Activated naive CD4-positive, alpha-beta T cell (primary cell): ENCODE measurements at places on chromosomes 16 and 17.
A peak's percentile ranks its signal among the peaks of the same experiment; 100 is the strongest.

DNA sequence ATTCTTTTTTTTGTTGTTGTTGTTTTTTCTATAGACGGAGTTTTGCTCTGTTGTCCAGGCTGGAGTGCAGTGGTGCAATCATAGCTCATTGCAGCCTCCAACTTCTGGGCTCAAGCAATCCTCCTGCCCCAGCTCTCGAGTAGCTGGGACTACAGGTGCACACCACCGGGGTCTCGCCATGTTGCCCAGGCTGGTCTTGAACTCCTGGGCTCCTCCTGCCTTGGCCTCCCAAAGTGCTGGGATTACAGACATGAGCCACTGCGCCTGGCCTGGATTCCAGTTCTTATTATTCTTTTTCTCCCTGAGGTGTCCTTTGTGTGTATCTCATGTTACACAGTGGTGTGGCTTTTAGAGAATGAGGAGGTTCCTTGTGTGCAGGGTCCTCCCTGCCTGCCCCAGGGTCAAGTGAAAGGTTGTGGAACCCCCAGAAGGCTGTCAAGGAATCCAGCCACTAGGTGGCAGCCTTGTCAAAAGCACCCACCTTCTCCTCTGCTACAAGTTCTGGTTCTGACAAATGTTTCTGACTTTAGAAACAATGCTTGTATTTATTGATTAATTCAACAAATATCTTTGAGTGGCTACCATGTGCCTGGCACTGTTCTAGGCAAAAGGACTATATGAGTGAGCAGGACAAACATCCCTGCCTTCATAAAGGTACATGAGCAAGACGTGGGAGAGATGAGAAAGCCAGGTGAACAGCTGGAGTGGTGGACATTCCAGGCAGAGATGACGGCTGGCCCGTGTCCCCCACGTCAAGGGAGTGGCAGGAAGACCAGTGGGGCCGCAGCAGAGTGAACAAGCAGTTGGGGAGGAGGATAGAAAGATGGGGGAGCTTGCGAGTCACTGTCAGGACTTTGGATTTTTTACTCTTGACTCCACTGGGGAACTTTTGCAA is 112.4 kb downstream of the SPECC1 start:
- DNase-seq = peak; percentile 55

- DNase-seq = no peak
Observed at GRCh38 chr16:51716195-51716594, 565.1 kb upstream of the SALL1 start.

DNA sequence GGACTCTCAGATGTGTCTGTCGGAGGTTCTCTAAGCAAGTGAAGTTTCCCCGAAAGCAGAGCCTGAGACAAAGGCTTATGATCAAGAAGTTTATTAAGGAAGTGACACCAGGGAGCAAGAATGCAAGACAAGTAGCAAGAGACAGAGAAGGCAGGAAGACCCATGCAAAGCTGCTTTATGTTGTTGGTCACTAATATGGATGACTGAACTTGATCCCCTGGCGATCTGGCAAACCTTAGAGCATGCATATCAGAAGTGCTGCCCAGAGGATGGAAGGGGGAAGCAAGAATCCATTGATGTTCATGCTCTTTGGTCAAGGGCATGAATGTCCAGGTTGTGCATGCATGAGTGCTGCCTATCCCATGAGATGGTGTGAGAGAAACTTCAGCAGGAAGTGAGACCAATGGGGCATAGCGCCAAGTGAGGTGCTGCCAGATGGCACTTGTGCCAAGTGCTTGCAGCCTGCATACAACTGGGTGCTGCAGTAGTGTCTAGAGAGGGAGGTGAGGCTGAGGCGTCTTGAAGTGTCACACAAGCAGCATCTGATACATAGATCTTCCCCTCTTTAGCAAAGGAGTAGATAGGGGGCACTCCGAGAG is 176.5 kb downstream of the SALL1 start:
- no peak for DNase-seq

GRCh38 chr16:75644240-75645012 is 3.0 kb downstream of the KARS1 start:
- DNase-seq = no peak

- DNase-seq = no peak
Observed at GRCh38 chr16:31508706-31509195, 560 bp upstream of the RUSF1 start.

DNA sequence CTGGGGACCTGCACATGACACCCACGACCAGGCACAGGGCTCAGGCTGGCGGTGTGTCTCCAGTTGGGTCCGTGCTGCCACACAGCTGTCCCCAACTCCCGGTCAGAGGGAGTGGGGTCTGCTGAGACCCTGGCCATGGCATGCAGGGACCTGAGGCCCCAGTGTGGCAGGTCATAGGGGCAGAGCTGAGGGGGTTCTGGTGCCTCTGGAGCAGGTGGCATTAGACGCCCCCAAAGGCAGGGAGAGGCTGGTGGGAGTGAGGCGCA is 4.2 kb downstream of the NUBP2 start:
- DNase-seq = no peak

- DNase-seq = no peak
Observed at GRCh38 chr16:82638095-82638798, 11.5 kb downstream of the CDH13 start.

GRCh38 chr17:59026176-59026939 is 80.3 kb downstream of the TRIM37 start:
- DNase-seq = no peak

- DNase-seq = no peak
Observed at GRCh38 chr17:56983366-56983765, 5.4 kb downstream of the SCPEP1 start.

DNA sequence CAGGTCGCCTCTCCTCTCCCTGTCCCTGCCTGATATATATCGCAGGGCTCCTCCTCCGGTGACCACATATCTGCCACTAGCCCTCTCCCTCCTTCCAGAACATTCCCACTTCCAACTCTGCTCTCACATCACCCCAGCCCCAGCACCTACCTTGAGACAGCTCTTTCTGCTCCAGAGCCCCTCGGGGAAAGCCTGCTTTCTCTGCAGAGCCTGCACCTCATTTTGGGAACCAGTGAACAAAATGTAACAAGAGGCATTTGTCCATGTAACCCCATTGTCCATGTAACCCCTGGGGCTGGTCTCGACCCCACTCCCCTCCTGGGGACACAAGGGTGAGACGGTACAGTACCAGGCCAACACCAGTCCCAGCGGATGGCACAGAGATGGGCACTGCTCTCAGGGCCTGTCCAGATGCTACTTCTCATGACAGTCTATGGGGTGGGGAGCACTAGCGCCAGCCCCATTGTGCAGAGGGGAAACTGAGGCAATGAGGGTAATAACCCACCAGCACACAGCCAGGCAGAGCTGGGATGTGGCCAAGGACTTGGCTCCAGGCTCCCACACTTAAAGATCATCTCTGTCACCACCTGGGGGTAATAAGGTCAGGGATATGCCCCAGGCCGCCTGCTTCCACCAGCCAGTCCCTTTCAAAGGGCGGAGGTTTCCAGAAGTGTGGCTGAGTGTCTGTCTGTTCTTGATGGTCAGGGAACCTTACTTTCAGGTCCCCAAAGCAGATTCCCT is 42.9 kb downstream of the TBC1D16 start:
- DNase-seq = no peak

- DNase-seq = no peak
Observed at GRCh38 chr16:17632667-17633066, 161.9 kb upstream of the XYLT1 start.

- DNase-seq = peak; percentile 38
Observed at GRCh38 chr16:57530104-57530521, 6.3 kb downstream of the CCDC102A start.

GRCh38 chr17:35171834-35172233 is 22.4 kb downstream of the SLC35G3 start:
- no peak for DNase-seq

- no peak for DNase-seq
Observed at GRCh38 chr17:52710363-52710901, 551.9 kb upstream of the CA10 start.

GRCh38 chr17:75087558-75088453 is at the start of gene SLC16A5:
SLC16A5 (plus strand) TSS chr17:75087954; CDS start chr17:75093637, 5,683 bp downstream.
- peak; percentile 45 for DNase-seq

GRCh38 chr17:50122945-50123344 is 7.0 kb downstream of the SAMD14 start:
- no peak for DNase-seq

DNA sequence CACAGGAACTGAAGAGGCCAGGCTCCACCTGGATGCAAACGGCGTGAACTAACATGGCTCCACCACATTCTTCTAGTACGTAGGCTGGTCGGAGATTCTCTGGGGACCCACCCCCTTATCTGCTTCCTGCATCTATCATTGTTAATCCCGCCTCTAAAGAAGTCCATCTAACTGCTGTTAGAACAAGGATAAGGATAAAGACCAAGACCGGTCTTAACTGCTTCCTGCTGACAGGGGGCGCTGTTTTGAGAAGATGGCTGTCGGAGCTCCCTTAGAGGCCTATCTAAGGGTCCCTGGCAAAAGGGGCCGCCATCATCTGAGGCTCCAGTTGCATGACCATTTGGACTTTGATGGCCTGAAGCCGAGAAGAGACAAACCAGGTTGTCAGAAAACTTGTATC is 25.8 kb upstream of the TNFSF12 start:
- DNase-seq = peak; percentile 20

GRCh38 chr16:63749276-63749675 is 1372.6 kb downstream of the CDH11 start:
- DNase-seq = no peak

- DNase-seq = no peak
Observed at GRCh38 chr16:27052007-27052406, 14.7 kb upstream of the C16orf82 start.

- no peak for DNase-seq
Observed at GRCh38 chr16:70570967-70571570, 47.5 kb downstream of the SF3B3 start.

- no peak for DNase-seq
Observed at GRCh38 chr17:57614742-57615141, 130.4 kb downstream of the CCDC182 start.
